A549 (cell line): ENCODE measurements at places on chromosomes 6 and 20. TPM values are rescaled to one million over a fixed set of nuclear protein-coding genes. Genes with fewer than 3 reads are reported as not detected.

ADGRF4 gene
- 4.4 to 6.4 TPM (median 5.8 TPM) in 3 replicates for polyA plus RNA-seq

ATAT1 gene
- polyA plus RNA-seq = 8.6 to 9.3 TPM (median 8.6 TPM) in 3 replicates

SYCP2L gene
- polyA plus RNA-seq = 2.2 to 2.6 TPM (median 2.4 TPM) in 3 replicates

DNA sequence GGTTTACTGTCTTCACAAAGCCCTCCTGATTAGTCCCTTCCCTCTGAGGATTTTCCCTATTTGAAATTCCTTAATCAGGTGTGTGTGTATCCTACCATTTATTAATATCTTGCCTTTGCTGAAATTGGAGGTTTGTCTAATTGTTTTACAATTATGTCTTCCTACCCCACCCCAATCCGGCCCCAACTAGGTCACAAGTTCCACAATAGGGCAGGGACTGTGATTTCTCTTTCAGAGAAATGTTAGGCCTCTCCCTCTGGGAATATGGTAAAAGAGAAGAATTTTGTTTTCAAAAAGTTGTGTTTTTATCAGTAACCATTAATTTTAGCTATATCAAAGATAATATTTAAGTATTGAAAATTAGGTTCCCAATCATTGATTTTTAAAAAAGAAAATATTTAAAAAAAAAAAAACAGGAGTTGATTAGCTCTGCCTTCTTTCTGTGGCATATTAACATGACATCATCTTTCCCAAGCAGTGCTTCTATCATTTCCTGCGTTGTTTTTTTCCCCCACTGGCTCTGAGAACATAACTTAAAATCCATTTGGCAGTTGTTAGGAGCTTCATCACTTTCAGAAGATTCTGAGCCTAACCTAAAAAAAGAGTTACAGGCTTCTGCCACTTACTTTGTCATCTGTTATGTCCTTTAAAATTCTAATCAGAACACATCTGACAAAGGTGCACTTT is 36.1 kb downstream of the BLOC1S5 start:
- no peak for DNase-seq

GRCh38 chr20:45353746-45354145 is 5.5 kb upstream of the SDC4 start:
- no peak for DNase-seq

- DNase-seq = no peak
These were observed 34.0 kb downstream of the BMP5 start for GRCh38 chr6:55841341-55841740.

DNA sequence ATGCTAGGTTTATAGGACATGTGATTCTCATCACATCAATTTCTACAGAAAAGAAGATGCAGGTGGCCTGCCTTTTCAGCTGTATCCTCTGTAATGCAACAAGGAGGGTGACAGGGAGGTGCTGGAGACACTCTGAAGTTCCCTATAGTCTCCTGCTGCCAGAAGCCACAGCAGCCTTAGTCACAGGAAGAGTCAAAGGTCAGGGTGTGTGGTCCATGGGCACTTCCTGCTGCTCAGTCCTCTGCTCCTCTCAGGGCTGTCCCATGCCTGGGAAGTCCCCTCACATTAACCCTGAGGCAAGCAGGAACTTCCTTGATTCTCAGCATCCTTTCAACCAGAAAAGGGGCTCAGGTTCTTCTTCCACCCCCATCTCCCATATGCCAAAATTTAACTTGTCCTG is 144.8 kb upstream of the FOXA2 start:
- peak; percentile 36 for DNase-seq

DNA sequence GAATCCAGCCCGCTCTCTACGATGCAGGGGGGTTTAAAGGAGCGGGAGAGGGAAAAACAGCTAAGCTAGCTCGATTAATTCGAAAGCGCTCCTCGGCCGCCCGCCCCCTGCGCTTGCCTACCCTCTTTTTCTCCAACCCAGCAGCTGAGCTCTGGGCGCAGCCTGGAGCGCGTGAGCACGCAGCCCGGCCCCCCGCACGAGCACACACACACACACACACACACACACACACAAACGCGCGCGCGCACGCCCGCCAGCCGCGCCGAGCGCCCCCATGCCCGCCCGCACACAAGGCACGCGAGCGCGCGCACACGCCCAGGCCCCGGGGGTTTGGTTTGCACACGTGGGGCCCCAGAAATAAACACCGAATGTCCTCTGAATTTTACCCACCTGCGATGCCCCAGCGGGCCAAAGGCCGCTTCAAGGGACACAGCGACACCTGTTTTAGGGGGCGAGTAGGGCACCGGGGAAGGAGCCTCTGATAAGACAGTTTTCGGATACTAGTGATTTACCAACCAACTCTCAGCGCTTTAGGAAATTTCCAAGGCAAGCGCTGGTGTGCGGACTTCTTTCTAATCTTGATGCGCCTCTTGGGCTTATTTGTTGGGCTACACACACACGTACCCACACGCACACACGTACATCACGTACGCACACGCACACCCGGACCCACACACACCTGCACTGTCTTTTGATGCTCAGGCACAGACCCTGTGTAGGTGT is 802 bp upstream of the NRN1 start:
- no peak for DNase-seq

DNA sequence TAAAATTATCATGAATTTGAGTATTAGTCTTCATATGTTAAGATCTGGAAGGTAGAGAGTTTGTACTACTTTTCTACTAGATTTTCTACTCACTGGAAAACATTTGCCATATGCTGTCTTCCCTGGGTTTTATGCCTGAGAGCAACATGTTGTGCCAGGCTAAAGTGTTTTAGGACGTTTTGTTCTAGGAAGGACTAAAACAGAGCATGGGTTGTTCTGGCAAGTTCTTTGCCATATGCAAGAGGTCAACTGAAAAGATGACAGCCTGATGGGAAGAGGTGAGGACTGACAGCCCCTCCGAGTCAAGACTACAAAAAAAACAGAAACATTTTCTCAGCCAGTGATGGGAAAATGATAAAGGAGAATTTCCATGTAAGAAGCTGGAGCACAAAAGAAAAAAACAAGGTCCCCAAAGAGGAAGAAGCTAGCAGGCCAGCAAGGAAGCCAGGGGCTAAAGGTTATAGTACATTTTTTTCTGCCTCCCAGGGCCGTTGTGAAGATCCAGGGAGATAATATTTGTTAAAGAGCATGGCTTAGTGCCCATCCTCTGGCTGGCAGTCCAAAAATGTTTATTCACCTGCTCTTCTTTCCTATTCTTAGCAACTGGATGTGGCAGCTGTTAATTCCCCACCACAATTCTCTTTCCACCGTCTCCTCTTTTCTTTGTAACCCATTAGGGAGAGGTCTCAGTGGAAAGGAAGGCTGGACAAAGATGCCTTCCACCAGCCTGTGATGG is 7.8 kb downstream of the SCGN start:
- DNase-seq = no peak

GRCh38 chr20:16707674-16708073 is 22.2 kb upstream of the SNRPB2 start:
- no peak for DNase-seq

- DNase-seq = no peak
These were observed 187.1 kb downstream of the BCAS1 start for GRCh38 chr20:53883098-53883911.

GRCh38 chr6:79672631-79673111 is 41.5 kb downstream of the SH3BGRL2 start:
- peak; percentile 37 for DNase-seq

DNA sequence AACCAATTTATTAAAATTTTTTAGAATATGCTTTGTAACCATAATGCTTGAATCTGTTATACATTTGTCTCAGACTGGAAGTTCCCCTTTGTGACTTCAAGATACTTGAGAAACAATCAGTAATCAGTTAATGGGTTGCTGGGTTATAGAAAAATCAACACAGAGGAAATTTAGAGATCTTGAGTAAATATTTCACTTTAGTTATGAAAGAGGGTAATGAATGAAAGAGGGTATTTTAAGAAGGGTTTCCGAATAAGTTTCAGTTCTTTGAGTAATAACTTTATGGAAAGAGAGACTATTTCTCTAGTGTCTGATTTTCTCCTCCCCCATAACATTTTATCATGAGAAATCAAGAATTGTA is 21.4 kb downstream of the ZFAND3 start:
- DNase-seq = no peak

DNA sequence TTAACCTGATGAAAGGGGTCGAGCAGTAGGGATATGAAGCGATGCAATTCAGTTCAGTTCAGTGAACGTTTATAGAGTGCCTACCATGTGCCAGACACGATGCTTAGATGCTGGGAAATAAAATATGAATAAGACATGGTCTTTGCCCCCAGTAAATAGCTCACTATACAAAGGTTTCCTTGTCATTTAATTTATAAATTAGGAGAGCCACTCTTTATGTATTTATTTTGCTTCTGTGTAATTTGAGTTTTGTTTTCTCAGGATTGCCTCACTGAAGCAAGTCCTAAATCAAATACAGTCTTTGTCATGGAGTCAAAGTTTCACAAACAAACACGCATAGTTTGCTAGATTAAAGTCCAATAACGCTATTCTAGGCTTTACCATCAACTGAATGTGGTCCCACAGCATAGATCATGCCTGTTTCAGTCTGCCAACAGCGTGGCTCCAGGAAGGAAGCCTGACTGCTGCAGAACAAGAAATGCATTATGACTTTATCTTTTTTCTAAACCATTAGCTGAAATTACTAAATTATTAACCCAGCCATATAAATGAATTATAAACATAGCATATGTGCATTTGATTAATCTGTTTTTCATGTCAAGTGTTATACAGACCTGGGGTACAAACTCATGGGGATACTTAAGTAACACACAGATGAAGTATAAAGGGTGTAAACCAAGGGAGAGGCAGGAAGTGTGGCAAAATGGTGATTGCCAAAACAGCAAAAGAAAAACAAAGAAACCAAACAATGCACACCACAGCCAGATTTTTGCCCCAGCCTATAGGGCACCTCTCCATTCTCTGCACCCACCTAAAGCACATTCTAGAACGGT is 29.8 kb upstream of the CCN2 start:
- no peak for DNase-seq
